ENCODE measurements at places on chromosomes 13 and 19.

- no peak for DNase-seq
Observed at GRCh38 chr19:46299695-46300094, 2.9 kb downstream of the HIF3A start.

GRCh38 chr19:31304831-31305312, 44.4 kb downstream of the TSHZ3 start:
- no peak for DNase-seq

DNA sequence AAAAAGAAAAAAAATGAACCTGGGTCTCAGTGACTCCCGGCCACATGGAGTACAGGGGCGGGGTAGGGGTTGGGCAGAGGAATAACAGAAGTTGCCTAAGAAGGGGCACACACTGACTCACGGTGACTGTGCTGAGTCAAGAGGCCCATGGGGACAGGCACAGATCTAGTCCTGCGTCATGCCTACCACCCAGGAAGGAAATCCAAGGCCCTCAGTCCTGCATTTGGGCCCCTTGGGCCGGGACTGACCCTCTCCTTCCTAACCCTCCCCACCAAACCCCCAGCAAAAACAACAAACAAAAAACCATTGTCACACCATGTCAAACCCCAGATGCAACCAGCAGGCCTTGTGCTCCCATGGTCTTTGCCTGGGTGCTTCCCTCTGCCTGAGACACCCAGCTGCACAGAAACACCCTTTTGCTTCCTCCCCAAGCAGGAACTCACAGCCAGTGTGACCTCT, 9.6 kb upstream of the NOTCH3 start:
- DNase-seq, result no peak

DNA sequence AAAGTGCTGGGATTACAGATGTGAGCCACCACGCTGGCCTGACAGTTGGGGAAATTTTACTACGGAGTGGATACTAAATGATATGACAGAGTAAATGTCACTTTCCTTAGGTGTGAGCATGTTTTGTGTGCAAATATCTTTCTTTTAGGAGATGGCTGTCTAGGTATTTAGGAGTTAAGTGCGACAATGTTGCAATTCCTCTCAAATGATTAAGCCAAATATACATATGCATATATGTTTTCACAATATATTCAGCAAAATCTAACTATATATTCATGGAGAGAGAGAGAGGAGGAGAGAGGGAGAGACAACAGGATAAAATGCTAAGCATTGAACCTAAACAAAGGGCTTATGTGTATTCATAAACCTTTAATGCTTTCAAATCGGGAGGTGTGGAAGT, 5.4 kb upstream of the SERTAD3 start:
- no peak for DNase-seq

DNA sequence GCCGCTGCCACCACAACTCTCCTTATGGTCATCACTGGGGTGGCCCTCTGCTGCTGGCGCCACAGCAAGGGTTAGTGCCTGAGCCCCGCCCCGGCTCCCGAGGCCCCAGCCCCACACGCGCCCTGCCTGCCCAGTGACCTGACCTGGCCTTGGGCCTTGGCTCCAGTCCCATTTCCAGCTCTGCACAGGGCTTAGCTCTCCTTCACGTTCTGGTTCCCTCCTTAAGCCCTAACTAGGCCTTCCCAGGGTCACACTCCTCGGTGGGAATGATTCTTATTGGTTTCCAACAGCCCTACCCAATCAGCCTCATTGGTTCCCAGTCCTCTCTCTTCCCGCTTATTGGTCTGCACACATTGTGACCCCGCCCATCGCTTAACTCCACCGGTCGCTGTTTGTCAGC, 5.8 kb downstream of the KIRREL2 start:
- DNase-seq, result no peak
